Activated naive CD8-positive, alpha-beta T cell treated with anti-CD3 and anti-CD28 coated beads, Interleukin-2, amount 50 U/mL, for 16 hours (primary cell): ENCODE measurements at places on chromosomes 7 and 10.

GRCh38 chr10:77188521-77188920 lies 449.1 kb downstream of the KCNMA1 start:
- no peak for DNase-seq

GRCh38 chr10:101221963-101222531 lies 7.2 kb downstream of the LBX1 start:
- no peak for DNase-seq

- no peak for DNase-seq
Measured at GRCh38 chr10:86265236-86265894, 101.2 kb downstream of the GRID1 start.

- DNase-seq, result no peak
Measured at GRCh38 chr7:156578578-156578940, 62.0 kb upstream of the RNF32 start.

- DNase-seq, result no peak
Measured at GRCh38 chr7:123647106-123647730, 8.4 kb upstream of the LMOD2 start.

DNA sequence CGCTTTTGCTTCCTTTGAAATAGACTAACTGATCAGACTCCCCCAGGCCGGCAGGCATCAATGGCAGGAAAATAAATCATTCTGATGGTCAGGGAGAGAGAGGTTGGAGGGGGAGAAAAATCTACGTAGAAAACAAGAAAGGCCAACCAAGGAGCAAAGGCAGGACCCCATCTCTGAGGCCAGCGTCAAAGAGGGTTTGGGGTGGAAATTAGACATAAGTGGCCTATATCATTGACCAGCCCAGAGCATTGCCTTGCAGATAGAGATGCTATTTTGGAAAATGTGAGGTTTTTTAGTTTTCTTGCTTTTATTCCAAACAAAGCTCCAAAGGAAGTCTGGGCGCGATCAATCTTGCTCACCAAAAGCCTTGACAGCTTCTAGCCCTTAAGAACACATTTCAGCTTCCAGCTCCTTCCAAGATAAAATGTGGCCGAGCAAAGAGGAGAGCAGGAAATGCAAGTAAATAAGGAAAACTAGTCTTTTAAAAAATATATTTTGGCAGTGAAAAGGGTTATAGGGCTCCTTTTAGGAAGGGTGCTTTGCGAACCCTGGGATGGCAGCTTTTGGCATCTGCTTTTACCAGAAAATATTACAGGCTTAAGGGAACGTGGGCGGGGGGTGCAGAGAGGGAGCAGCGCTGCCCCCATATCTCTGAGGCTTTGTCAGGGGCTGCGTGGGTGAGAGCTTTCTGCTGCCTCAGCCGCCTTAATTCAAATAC lies 2.0 kb upstream of the HOXA2 start:
- DNase-seq, result no peak
